ENCODE measurements at places on chromosomes 3 and 15.

DNA sequence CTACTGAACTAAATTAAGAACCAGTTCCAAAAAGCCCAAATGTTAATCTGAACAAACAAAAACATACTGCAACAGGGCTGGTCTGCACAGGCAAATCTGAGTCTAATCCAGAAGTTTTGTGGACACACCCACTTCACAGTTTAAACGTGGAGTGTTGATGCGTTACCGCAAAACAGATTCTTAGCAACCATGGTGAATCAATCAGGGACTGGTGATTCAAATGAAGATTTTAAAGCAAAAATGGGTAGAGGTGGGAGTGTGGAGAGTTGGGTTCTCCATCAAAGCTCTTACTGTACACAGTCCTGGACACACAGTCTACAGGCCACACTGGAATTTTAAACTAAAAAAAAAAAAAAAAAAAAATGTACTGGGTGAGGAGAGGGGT lies 5.2 kb downstream of the ANXA2 start:
- no peak for DNase-seq

- no peak for DNase-seq
Observed at GRCh38 chr3:150409125-150409511, 1.0 kb downstream of the TSC22D2 start.

GRCh38 chr15:66132251-66132816 lies 121.2 kb downstream of the MEGF11 start:
- no peak for DNase-seq

DNA sequence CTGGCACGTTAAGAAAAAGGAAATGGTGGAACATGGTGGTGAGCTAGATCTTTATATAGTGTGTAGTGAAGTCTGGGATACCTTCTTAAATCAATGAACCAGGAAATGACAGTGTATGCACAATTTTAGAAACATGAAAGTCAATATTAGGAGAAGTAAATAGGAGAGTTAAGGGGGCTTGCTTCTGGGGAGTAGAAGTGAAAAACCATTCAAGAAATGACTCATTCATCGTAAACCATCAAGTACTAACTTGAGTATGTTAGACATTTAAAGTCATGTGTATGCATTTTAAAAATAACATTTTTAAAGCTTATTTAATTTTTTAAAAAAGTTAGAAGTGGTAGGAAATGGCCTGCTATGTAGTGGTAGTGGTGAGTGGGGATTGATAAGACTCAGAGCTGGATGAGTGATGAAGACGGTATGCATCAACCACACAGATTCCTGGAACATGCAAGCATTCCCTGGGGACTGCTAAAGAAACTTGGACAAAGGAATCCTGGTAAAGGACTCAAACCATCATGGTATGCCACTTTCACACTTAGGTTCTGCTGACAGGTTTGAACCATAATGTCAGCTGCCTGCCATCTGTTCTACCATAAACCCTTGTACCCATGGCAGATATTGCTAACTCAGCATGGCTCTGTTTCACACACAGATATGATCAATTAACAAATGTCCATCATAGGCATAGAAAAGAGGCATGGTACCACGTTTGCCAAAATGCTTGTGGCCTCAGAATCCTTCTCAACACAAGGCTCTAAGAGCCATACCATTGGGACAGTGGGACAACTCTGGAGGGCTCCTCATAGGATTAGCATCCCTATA lies 28.9 kb upstream of the MITF start:
- no peak for DNase-seq

- no peak for DNase-seq
Observed at GRCh38 chr3:180068023-180068422, 31.3 kb upstream of the PEX5L start.

GRCh38 chr3:4826237-4827100 lies 152.8 kb upstream of the BHLHE40 start:
- DNase-seq, result no peak

DNA sequence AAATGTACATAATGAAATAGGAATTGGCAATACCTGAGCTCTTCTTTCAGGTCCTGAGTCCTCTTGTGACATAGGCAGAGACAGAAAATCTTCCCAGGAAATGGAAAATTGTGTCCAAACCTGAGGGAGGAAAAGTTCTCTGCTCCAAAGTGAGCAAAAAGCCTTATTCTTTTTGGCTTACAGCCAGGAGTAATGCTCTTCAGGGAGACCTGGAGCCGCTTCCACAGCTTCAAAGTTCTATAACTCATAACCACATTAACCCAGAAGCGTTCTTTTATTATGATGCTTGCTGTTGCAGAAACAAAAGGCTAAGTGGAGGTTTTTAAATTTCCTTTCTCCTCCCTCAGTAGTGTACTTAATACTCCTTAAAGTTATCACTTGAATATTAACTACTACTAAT lies 633 bp downstream of the IGSF10 start:
- DNase-seq, result no peak

- DNase-seq, result no peak
Observed at GRCh38 chr15:39106950-39107349, 473.9 kb upstream of the THBS1 start.

DNA sequence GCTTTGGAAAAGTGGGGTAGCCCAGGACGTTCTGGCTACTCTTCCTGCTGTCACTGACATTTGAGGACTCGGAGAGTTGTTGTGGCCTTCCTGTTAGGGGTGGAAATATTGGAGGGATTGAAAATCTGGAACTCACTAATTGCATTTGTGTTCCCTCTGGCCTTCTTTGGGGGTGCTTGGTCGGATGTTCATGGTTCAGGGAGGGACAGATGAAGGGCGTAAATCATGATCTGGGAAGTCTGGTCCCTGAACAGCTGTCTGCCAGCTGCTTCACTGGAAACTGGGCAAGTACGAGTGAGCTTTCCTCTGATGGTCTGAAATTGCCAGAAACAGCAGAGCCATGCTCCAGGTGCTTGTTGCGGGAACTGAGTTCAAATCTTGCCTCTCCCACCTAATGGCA lies 327.8 kb upstream of the C2CD4B start:
- no peak for DNase-seq

DNA sequence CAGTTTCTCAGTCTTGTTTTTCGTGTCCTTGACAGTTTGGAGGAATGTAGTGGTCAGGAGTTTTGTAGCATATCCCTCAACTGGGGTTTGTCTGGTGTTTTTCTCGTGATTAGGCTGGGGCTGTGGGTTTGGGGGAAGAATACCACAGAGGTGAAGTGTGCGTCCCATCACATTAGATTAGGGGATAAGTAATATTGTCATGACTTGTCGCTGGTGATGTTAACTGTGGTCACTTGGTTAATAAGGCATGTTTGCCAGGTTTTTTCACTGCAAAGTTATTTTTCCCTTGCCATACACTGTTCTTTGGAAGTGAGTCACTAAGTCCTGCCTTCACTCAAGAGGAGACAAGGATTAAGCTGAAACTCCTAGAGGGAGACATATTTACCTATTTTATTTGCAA lies 39.1 kb downstream of the PAK2 start:
- DNase-seq, result no peak
